NCI-H1930 (cell line): ENCODE measurements at places on chromosomes 3 and 15.

DNA sequence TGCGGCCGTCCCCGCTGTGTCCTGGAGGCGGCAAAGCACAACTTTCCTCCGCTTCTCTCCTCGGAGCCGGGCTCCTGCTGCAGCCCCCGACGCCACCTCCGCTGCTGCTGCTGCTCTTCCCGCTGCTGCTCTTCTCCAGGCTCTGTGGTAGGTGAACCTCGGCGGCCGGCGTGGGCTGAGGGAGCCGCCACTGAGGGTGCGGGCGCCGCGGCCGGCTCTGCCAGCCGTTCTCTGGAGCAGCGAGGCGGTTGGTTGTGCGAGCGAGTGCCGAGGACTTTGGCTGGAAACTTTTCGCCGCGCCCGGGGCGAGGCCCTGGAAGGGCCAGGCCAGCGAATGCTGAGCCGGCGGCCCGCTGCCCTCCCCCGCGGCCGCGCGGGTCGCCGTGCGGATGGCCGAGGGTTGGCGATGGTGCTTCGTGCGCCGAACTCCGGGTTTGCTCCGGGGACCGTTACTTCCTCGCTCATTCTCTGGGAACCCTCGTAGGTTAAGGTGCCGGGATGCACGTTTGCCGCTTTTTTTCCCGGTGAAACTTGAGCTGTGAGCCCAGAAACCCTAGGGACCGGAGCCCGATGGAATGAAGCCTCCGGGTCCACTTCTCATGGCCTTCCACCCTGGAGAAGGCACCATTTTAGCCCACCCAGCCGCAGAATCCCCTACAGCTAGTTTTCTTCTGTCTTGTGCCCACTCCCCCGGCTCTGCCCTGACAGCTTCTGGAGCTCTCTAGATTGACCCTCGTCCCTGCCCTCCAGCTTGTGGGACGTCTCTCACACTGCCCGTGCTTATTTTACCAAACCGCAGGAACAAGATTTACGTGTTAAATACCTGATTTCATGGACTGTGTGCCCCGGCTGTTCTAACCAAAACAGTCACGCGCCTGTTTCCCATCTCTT lies 660 bp downstream of the NECTIN3 start:
- DNase-seq, result no peak

DNA sequence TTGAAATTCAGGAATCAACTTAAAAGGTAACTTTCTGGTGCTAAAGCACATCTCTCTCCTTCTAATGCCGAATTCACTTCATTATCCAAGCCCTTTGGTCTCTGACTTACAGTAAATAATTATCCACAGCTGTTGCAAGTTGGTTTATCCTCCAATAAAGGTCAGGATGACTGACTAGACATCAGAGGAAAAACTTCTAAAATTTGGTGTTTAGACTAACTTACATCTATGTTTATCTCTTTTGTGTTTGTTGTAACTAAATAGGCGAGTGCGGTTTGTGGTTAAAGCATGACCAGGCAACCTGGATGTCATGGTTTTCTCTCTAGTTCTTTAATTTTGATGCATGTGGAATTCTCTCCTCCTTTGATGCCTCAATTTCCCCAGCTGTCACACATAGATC lies 237.4 kb upstream of the LRTM1 start:
- no peak for DNase-seq

DNA sequence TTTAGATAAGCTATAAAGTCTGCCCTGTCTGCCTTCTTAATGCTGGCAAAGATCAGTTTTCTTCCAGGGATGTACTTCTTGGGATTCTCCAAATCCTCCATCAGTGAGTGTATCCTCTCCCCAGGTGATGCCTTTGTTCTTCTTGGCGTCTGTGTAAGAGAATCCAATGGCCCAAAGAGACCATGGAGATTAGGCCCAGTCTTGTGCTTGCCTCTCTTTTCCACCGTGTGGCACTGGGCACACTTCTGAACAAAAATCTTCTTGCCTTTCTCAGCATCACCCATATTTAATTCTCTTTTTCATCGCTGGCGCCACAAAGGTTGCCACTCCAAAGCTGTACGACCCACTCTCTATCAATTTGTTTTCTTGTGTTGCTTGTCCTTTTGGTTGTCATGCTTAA lies 32.2 kb upstream of the TAMM41 start:
- DNase-seq, result no peak

- no peak for DNase-seq
Observed at GRCh38 chr3:49158103-49158709, 7.9 kb downstream of the CCDC71 start.

DNA sequence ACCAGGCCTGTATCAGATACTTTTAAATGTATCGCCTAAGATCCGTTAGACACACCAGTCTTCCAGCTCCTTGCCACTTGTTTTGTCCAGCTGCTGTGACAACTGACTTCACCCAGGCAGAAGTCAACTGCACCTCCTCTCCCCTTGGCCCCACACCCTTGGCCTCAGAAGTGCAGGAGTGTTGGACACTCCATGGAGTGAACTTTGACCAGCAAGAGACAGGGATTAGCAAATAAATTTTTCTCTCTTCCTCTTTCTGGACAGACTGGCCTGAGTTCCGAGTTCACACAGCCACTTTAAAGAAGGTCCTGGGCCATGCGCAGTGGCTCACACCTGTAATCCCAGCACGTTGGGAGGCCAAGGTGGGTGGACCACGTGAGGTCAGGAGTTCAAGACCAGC lies 2.9 kb upstream of the CLN6 start:
- DNase-seq, result no peak

DNA sequence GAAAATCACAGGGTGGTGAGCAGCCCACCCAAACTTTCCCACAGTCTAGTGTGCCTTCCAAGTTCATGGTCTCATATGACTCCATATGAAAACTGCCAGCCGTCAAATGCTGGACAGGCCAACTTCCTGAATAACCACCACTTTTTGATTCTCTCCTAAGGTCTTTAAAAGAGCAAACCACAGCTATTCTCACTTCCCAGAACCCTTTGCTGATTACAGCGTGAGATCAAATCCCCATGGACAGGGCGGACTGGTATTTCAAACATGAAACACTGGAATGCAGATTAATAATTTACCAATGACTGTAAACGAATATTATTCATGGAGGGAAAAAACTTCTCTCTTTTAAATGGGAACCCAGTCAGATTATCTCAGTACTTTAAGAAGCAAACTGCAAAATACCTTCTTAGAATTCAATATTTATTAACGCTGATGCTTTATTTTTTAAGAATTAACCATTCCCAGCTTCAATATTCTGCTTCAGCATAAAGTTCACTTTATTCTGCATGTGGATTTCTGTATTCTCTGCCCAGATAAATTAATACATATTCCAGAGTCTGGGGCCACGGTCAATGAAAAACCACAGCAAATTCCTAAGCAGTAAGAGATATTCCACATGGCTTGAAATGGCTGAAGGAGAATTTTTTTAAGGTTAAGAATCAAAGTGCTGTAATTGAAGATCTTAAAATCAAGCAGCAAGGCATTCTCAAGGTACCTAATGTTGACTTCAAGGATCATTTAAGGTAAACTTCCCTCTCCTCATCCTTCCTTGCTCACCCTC lies 42.9 kb downstream of the MYO1E start:
- no peak for DNase-seq
